ENCODE measurements at places on chromosomes 1 and 21.

DNA sequence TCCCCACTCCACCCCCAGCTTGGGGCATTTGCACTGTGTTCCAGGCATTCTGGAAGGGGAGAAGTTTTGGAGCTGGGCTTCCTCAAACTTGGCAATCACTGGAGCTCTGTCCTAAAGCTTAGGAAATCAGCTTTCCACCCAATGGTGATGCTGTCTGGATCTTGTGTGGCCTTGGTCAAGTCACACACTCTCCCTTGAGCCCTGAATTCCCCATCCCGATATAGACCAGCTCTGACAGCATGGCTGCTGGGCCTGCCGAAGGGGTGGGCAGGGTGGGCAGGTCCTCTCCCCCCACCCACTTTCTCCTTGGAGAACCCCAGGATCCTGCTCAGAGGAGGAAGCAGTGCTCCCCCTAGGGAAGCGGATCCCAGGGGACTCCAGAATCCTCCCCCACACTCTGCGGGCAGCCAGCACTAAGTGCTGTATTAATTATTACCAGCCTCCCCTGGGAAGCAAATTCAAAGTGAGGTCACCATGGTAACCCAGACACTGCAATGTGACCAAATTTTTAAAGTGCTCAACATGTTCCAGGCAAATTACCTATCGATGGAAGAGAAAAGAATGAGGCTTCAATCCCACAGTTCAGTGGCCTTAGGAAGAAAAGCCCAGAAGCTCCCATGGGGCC, 21.3 kb upstream of the LDLRAP1 start:
- DNase-seq = no peak

DNA sequence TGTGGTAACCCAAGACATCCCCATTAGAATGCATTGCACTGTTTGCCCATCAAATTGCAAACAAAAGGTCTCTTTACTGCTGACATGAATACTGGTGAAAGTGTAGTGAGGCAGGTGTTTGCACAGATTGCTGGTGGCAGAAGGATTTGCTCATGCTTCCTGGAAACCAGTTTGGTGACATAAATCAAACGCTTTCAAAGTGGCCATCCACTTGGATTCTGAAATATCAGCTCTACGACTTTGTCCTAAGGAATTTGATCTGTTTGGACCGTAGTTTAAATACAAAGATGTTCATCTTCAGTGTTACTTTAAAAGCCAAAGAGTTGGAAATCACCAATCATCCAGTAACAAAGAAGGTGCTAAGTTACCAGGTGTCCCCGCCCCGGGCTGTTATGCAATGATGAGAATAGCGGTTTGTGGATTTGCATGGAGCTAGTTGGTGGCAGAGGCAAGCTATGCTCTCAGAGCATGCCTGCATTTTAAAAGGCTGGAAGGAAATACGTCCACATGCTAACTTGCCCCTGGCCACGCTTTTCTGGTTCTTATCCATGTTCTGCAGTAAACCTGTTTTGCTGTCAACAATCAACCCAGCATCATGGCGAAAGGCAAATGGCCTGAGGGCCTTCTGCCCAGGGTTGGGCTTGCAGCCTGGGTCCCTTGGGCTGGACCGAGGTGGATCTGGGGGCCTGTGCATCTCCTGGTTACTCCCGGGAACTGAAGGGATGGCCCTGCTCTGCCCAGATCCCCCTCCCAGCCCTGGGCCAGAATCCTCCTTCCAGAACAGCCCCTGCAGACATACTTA, 49.2 kb downstream of the UMODL1 start:
- DNase-seq = no peak

DNA sequence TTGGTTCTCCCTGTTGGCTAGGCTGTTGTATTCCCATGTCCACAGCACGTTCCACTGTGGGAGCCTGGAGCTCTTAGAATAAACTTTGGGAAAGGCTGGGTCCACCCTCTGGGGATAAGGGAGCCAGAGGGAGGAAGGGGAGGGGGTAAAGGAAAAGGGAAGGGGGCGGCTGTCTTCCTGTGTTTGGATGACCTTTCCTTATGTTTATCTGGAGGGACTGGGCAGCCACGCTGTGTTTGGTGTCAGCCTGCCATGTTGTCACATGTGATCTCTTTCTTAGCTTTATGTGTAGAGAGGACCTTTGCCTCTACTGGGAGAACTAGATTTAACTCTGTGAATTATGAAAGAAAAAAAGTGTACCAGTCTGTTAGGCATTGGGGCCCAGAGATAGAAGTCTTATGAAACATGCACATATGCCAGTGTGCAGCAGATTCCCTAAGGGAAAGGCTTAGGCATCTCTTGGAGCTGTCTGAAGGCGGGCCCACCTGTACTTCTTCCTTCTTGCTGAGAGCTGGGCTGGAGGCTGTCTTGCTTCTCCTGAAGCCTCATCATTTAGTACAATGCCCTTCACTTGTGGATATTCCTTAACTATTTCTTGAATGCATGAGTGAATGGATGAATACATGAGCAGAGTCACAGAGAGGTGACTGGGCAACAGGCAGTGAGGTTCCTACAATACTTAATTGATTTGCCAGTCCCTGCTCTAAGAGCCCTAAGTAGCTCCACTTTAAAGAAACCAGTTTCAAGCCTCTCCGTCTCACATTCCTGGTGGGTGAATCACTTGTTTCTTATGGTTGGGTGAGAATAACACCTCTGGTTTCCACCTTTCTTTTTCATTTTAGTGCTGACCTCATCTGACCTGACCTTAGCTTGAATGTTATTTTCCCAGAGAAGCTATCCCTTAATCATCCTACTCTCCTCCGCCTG, 62.5 kb upstream of the ARHGAP29 start:
- DNase-seq = no peak

DNA sequence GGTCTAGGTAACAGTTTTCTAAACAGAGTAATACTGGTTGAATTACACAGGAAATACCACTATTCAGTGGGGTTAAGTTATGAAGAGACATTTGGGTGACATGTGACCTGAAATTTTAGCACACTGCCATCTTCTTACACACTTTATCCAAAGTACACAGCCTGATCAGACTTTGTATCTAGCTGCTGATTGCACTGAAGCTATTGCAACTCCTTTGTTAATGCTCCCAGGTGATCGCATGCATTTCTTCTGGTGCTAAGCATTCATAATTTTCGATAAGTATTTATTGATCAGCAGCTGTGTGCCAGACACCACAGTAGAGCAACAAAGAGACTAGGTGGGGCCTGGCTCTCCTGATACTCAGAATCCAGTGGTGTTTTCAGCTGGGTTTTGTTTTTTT, 52.4 kb downstream of the AK4 start:
- no peak for DNase-seq

DNA sequence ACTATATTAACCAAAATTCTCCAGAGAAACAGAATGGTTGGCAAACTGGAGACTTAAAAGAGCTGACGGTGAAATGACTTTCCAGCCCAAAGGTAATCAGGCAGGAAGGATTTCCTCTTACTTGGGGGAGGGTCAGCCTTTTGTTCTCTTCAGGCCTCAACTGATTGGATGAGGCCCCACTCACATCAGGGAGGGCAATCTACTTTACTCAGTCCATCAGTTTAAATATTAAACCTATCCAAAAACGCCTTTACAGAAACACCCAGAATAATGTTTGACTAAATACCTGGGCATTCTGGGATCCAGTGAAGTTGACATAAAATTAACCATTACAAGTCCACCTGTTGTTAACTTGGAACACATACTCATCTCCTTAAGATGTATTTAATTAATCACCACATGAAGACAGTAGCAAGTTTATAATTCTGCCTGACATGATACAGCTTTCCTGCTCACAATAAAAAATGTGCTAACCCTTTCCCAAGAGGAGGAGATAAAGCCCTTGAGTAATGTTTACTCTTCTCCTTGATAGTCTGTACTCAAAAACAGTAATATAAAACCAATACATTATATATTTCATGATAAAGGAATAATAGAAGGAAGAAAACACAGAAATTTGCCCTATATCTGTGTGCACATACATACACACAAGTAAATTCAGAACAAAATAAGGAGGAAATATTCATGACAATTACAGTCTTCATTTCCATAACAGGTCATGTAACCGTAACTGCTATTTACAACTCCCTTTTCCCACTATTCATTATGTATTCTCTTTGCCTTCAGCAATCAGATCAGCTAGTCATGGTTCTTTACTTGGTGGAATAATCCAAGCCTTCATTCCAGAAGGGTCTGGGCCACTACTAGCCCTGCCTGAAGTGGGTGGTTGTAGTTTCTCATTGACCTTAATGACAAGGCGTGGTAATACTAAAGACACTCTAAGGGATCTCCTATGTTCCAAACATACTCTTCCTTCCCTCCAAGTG, 107.5 kb upstream of the RUNX1 start:
- DNase-seq = no peak

- DNase-seq = no peak
These were observed 9.2 kb downstream of the ZNF496 start for GRCh38 chr1:247322442-247322841.

GRCh38 chr1:248696261-248696660, 6.3 kb downstream of the OR14I1 start:
- no peak for DNase-seq

DNA sequence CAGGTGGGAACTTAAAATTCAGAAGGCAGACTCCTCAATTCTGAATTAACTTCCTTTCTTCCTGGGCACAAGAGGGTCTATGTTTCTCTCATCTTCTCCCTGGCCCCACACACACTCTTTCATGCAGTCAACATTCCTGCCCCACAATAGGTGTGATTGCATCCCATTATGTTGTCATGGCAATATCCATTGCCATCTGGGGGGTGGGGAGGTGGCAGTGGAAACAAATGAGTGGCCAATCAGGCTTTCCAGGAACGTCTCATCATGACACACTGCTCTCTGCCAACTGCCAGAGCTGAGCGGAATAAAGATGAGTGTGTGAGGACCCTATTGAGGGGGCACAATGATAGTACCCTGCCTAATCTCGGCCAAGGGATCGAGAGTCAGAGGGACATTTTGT, 80.4 kb downstream of the KCND3 start:
- DNase-seq = no peak

- no peak for DNase-seq
These were observed 6.4 kb upstream of the MCOLN3 start for GRCh38 chr1:85054664-85055063.

DNA sequence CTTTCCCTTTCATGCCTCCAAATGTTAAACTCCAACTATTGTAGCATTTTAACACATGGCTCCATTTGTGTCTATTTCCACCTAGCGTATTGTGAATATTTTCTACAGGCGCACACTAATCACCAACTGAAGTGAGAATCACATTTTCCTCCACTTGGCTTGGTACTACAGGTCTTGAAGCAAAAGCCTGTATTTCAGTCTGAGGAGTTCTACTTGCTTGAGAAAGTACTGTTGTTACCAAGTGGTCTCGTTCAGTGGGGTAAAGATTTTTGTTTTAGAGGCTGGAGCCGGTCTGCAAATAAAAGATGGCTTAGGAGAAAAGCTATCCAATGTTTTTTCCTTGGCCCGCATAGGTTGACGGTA, 550 bp upstream of the PTBP2 start:
- DNase-seq = no peak

GRCh38 chr1:15469361-15469760, 6.5 kb upstream of the CELA2B start:
- no peak for DNase-seq

- no peak for DNase-seq
These were observed 189.8 kb downstream of the HHIPL2 start for GRCh38 chr1:222358100-222358499.

DNA sequence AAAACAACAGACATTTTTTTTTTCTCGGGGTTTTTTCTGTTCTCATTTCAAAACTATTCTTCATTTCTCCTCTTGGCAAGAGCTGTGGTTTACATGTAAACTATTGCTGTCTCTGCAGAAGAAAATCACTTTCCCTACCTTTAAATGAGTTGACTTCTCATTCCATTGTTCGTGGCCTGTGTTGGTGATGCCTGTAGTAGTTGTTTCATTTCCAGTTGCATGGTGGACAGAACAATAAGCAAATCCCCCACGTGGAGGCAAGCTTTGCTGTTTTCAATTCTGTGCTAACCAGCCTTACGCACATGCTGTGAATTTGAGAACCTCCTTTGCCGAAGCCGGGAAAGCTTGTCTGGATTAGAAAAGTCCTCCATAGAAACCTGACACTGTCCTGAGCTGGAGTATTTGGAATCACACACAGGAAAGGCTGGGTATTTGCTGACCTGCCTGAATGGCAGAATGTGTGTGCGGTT, 26.2 kb upstream of the MAP3K7CL start:
- DNase-seq = no peak

DNA sequence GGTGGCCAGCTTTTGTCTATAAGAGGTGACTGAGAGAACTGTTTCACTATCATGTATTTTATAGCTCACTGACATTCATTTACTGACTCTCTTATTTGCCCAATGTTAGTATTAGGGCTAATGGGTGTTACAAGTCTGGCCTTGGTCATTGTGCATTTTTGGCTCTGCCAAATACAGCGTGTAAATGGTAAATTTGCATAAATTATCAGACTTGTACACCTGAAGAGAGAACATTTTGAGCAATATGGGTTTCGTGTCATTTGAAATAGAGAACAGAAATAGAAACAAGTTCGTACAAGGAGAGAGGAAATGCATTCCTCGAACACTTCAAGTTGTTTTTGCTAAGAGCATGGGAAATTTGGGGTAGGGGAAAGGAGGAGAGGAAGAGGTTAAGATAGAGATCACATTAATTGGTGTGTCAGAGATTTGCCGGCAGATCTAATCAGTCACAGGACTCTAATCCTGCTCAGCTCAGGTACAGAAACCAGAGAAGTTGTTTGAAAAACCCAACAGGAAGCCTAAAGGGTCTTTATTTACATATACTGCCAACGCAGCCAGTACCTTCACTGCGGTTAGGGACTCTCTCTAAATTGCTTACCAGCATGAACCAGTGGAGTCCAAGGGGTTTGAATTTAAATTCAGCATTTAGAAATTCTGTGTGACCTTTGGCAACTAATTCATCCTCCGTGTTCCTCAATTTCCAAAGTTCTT, 261.5 kb downstream of the GPATCH2 start:
- no peak for DNase-seq

- no peak for DNase-seq
These were observed 33.3 kb downstream of the SIM2 start for GRCh38 chr21:36732217-36732616.

DNA sequence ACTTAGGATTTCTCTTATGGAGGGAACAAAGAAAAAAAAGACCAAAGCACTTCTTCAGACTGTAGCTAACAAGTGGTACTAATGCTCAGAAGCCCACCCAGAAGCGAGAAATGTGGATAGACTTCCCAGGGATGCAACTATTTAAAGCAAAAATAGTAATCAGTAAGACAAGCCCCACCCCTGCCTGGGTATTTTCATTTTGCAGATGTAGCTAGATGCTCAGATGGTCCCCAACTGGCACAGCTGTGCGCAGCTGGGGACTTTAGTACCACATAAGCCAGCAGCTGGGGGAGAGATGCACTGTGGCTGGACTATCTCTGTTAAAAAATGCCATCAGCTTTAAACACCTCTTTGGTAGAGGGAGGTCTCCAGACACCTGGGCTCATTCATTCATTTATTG, 77.8 kb upstream of the SPAG17 start:
- DNase-seq = no peak

DNA sequence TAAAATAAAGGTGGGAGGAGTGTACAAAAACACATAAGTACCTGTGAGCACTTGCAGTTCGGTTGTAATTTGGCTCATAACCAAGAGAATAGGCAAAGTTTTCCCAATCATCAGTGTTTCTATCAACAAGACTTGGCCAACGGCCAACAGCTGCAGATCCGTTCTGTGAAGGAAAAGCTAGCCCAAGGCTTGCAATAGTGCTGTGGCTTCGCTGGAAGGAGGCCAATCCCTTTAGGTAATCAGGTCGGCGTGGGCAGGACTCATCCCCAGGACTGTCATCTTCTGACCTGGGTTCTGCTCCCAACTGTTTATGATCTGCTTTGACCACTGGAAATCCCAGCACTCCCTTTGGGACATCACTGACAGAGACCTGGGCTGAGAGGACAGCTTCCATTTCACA, 107.8 kb downstream of the LYST start:
- no peak for DNase-seq

GRCh38 chr1:216785737-216786136, 62.5 kb upstream of the ESRRG start:
- no peak for DNase-seq
